Stimulated activated CD8-positive, alpha-beta memory T cell treated with anti-CD3 and anti-CD28 coated beads, Interleukin-7, amount 100 ng/mL, for 24 hours (primary cell): ENCODE measurements at places on chromosomes 6 and 20.

GRCh38 chr6:156016186-156016976 is 560.7 kb upstream of the NOX3 start:
- DNase-seq, result no peak

DNA sequence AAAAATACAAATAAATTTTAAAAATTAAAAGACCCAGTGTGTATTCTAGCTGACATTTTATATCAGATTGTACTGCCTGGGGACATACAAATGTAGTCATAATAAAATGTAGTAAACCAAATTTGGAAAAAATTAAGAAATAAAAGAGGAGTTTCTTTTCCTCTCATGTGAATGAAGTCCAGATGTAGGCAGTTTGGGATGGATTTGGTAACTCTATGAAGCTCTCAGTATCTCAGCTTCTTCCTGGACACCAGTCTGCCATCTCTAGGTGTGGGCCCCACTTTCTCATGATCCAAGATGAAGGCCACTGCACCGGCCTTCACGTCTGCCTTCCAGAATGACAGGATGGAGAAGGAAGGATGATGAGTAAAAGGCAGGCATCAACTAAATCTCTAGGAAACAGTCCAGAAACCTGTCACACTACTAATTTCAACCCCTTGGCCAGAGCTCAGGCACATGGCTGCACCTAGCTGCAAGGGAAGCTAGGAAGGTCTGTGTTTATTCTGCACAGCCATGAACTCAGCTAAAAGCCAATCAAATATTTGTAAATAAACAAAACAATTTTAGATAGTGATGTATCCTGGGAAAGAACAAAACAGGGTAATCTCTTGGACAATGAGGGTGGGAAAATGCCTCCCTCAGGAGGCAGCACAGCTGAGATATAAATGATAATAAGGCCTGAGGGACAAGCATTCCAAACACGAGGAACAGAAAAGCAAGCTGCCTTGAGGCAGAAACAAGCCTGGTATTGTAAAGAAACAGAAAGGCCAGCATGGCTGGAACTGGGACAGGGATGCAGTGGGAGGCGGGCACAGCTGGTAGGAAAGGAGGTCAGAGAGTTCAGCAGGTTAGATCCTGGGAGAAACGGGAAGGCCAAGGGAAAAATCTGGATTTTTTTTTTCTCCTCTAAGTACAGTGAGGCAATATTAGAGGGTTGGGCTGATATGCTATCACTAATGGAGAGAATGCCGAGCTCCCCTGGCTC is 88.5 kb upstream of the PTPN1 start:
- DNase-seq, result no peak

GRCh38 chr6:154984146-154984545 is 11.0 kb upstream of the TIAM2 start:
- DNase-seq, result no peak

- no peak for DNase-seq
These were observed 1.4 kb downstream of the JPH2 start for GRCh38 chr20:44185574-44185973.

DNA sequence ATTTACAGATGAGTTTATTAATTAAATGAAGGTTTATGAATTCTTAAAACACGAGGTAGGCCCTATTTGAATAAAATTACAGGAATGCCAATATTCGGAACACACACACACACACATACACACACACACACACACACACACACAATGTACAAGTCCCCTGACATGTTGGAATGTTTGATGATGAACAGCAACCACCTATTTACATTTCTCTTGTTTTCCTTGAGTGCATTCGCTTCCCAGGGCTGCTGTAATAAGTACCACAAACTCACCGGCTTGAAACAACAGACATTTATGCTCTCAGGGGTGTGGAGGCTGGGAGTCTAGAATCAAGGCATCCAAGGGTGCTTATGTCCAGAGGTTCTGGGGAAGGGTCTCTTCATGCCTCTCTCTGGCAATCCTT is 90.3 kb downstream of the SLC22A3 start:
- no peak for DNase-seq

- DNase-seq, result no peak
These were observed 74.5 kb downstream of the ALDH8A1 start for GRCh38 chr6:134875367-134875766.

DNA sequence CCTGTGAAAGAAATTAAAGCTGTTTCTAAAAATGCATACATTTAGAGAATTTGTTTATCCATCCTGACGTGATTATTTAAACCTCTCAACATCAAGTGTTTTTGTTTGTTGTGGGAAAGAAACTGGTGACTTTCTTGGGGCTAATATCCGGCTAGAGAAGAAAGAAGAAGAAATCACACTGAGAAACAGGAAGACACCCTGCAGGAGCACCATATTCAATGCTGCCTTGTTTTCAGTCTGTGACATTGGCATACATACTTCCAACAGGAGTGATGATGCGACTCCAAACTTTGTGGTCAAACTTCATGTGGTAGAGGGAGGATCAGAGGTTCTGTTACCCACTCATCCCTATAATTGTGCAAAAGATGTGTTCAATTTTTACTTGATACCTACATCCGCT is 997.6 kb upstream of the CITED2 start:
- DNase-seq, result no peak

GRCh38 chr6:32604434-32604877 is 14.8 kb upstream of the HLA-DRB1 start:
- no peak for DNase-seq

DNA sequence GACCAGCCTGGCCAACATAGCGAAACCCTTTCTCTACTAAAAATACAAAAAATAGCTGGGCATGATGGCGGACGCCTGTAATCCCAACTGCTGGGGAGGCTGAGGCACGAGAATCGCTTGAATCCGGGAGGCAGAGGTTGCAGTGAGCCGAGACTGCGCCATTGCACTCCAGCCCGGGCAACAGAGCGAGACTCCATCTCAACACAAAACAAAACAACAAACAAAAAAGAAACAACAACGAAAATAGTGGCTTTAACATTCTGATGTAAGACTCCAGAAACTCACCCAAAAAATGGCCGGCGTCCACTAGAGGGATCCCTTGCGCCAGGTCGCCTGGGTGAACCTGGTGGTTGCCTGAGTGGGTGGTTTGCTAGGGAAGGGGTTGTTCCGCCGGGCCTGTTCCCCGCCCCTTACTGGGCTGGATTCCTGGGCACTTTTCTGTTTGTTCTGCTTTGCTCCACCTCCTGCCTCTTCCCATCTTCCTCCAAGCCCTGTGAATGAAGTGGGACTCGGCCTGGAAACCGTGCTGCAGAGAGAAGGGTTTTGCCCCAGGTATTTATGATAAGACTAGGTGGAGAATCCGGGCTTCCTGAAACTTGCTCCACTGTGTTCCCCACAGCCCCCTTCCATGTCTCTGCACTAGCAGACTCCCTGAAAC is 1.5 kb downstream of the PABPC1L start:
- DNase-seq, result no peak
